ENCODE measurements at places on chromosomes 6 and 20. TPM values are rescaled to one million over a fixed set of nuclear protein-coding genes. Genes with fewer than 3 reads are reported as not detected.

- H3K36me3 ChIP-seq = peaks cover 5% of the 10 kb centered on the region
- peaks cover 8% of the 10 kb centered on the region for H3K4me1 ChIP-seq
- H3K27me3 ChIP-seq = no peaks in the 10 kb centered on the region
- no peak overlapping the region for H3K4me3 ChIP-seq
- H3K27ac ChIP-seq = no peak overlapping the region
- no peak for DNase-seq
Observed at GRCh38 chr6:7238526-7238899, 74.5 kb downstream of the SSR1 start.

DNA sequence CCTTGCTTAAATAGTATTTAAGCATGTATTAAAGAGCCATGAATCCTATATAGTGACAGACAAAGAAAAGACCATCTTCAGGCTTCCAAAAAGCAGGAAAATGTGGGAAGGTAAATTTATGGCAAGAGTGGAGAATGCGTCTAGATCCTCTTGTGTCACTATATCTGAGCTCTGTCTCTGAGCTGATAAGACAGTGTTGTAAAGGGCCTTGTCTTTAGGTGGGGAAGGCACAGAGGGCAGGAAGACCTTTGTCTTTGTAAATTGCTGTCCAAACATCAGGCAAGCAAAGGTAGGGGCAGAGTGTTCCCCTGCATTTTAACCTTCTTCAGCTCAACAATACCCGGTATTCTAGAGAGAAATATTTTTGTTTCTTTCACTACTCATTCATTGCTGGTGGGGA lies 33.9 kb upstream of the MBOAT1 start:
- H3K27ac ChIP-seq = no peak overlapping the region
- H3K27me3 ChIP-seq = no peaks in the 10 kb centered on the region
- H3K4me1 ChIP-seq = no peaks in the 10 kb centered on the region
- no peaks in the 10 kb centered on the region for H3K36me3 ChIP-seq

DNA sequence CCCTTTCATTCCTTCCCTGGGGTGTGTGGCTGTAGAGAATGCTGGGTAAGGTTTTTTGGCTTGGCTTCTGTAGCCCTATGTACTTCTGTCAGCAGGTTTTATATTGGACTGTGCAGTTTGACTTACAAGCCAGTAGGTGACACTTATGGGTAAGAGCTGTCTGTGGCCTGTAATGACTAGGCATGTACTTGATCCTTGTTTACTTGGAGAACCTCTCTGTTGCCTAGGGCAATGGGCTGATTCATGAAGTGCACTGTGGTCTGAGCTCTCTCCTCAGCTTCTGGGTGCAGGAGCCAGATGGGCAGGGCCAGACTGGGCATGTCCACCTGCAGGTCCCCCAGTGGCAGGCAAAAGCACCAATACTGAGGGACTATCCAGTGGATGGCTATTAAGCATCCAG lies 544.6 kb downstream of the ADGRB3 start:
- no peaks in the 10 kb centered on the region for H3K36me3 ChIP-seq
- no peaks in the 10 kb centered on the region for H3K4me1 ChIP-seq
- DNase-seq = no peak
- no peak overlapping the region for H3K27ac ChIP-seq
- H3K4me3 ChIP-seq = no peak overlapping the region

DNA sequence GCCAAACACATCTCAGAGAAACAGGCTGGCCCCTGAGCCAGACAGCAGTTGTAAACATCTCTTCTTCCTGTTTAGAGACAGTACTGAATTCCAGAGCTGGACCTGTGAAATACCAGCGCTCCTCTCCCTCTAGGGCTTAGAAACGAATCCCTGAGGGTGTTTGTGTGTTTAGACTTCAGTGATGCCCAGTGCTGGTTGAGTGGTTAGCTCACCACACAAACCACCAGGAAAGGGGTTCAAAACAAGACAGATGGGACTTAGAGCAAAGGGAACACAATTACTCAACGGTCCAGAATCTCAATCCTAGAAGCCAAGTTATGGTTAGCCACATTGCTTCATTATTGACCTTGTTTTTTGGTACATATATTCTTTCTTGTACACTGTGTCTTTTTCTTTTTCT lies 108.7 kb upstream of the TMEM170B start:
- H3K27me3 ChIP-seq = no peaks in the 10 kb centered on the region
- DNase-seq = no peak
- H3K4me3 ChIP-seq = no peak overlapping the region
- H3K27ac ChIP-seq = no peak overlapping the region

The PSORS1C2 gene
- polyA plus RNA-seq = not detected

The KCNQ5 gene
- polyA plus RNA-seq = 0.85 TPM
